ENCODE measurements at places on chromosomes 16 and 17.
A peak's percentile ranks its signal among the peaks of the same experiment; 100 is the strongest.

GRCh38 chr17:3485481-3486068, 9.8 kb downstream of the ASPA start:
- H3K4me1 ChIP-seq = no peaks in the 10 kb centered on the region
- H3K36me3 ChIP-seq = no peaks in the 10 kb centered on the region

DNA sequence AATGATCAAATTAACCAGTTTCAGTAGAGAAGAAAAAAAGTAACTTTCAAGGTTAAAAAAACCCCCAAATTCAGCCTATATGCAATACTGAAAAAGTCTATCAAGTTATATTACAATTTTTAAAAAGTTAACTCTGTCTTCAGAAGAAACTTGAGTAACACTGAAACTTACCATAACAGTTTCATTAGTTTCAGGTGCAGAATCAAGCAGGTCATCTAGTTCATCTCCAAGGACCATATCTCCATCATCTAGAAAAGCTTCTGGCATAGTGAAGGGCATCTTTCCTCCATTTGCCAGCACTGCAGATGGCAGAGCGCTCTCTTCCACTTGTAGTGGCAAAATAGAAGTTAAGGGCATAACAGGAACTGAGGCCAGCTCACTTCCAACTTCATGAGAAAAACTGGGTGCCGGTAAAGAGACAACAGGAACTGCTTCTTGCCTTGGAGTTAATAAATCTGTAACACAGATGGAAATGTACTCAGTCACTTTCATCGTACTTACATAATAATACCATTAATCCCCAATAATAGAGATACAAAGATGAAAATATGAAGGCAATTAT, 22.9 kb downstream of the ZC3H7A start:
- no peaks in the 10 kb centered on the region for H3K4me1 ChIP-seq
- no peaks in the 10 kb centered on the region for H3K27me3 ChIP-seq
- no peak overlapping the region for H3K4me3 ChIP-seq

- no peak for DNase-seq
- H3K4me1 ChIP-seq = peaks cover 3% of the 10 kb centered on the region
- no peak overlapping the region for H3K27ac ChIP-seq
- no peak overlapping the region for H3K4me3 ChIP-seq
- H3K36me3 ChIP-seq = no peaks in the 10 kb centered on the region
Observed at GRCh38 chr17:50850640-50851039, 15.3 kb downstream of the WFIKKN2 start.

GRCh38 chr16:72969146-72969545, 78.8 kb downstream of the ZFHX3 start:
- DNase-seq = no peak
- H3K4me1 ChIP-seq = peaks cover 13% of the 10 kb centered on the region
- H3K4me3 ChIP-seq = no peak overlapping the region
- H3K27me3 ChIP-seq = no peaks in the 10 kb centered on the region
- H3K27ac ChIP-seq = no peak overlapping the region
- no peaks in the 10 kb centered on the region for H3K36me3 ChIP-seq

DNA sequence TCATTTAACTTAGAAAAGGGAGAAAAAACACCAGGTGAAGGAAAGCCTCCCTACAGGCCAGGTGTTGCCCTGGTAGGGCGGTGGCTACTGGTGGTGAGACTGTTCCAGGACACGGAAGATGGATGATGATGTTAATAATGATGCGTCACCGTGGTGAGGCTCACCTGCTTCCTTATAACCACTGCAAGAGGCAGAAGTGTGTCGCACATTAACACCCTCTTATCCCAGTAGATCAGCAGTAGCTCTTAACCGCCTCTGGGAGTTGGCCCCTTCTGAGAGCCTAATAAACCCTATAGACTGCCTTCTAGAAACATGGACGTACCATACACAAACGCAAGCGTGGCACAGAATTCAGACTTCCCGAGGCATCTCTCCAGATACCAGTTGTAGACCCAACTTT, 7.8 kb downstream of the BFAR start:
- no peaks in the 10 kb centered on the region for H3K4me1 ChIP-seq
- peaks cover 28% of the 10 kb centered on the region for H3K36me3 ChIP-seq
- no peaks in the 10 kb centered on the region for H3K27me3 ChIP-seq
- no peak overlapping the region for H3K27ac ChIP-seq

- peak overlapping the region; percentile 93 for H3K4me3 ChIP-seq
- H3K36me3 ChIP-seq = no peaks in the 10 kb centered on the region
- peaks cover 11% of the 10 kb centered on the region for H3K4me1 ChIP-seq
- no peaks in the 10 kb centered on the region for H3K27me3 ChIP-seq
- no peak for DNase-seq
Observed at GRCh38 chr17:59331929-59332748, 684 bp downstream of the YPEL2 start.

- H3K27me3 ChIP-seq = no peaks in the 10 kb centered on the region
- no peak overlapping the region for H3K4me3 ChIP-seq
- H3K4me1 ChIP-seq = peaks cover 12% of the 10 kb centered on the region
- no peak overlapping the region for H3K27ac ChIP-seq
- no peaks in the 10 kb centered on the region for H3K36me3 ChIP-seq
Observed at GRCh38 chr17:63997341-63998048, 656 bp upstream of the PRR29 start.

- H3K27ac ChIP-seq = no peak overlapping the region
- peaks cover 3% of the 10 kb centered on the region for H3K4me1 ChIP-seq
- H3K4me3 ChIP-seq = no peak overlapping the region
Observed at GRCh38 chr17:79983456-79983855, 52.2 kb downstream of the TBC1D16 start.

- no peak overlapping the region for H3K27ac ChIP-seq
- H3K4me1 ChIP-seq = no peaks in the 10 kb centered on the region
- peaks cover 7% of the 10 kb centered on the region for H3K36me3 ChIP-seq
- H3K27me3 ChIP-seq = no peaks in the 10 kb centered on the region
Observed at GRCh38 chr16:27740496-27741201, 190.7 kb downstream of the KATNIP start.

DNA sequence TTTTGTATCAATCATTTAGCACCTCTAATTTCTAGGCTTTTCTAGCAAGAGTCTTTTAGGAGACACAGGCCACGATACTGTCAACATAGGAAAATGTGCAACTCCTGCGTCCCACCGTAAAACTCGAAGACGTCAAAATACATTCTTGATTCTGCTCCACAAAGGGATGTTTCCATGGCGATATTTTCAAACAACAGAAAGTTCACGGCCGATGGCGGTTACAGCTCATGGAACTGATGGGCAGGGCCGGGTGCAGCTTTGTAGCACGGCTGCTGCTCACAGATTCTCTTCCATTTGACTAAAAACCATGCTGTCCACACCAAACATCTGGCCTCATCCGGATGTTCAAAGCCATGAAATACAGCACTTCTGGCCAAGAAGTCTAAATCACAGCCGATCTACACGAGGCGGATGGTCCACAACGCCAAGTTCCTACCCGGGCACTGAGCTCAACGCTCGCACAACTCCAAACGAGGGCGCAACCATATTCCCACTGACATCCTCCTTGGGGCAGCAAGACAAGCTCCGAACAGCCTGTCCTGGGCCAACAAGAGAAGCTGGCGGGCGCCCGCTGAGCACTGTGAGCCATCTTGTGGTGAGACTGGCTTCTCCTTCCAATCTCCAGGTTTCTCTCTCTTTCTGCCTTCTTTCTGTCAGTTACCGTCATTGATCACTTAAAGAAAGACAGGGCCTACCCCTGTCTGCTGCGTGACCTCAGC, 79.8 kb downstream of the ZNF778 start:
- no peaks in the 10 kb centered on the region for H3K27me3 ChIP-seq
- H3K36me3 ChIP-seq = peaks cover 34% of the 10 kb centered on the region
- no peak overlapping the region for H3K4me3 ChIP-seq
- H3K27ac ChIP-seq = no peak overlapping the region

DNA sequence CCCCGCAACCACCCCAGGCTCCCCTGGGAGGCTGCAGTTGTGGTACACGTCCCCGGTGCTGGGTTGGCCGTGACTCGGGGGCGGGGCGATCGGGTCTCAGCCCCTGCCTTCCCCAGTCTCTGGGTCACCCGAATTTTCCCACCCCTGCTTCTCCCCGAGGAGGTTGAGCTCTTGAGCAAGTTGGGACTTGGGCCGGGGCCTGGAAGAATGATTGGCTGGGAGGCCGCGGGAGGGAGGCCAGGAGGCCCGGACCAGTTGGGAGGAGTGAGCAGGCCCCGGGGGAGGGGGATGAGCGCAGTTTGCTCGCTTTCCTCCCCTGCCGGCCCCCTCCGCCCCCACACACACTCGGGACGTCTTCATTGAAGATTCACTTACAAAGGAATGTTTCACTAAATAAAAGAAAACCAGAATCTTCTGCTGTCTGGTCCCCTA, 4.5 kb upstream of the HEXIM1 start:
- no peak for DNase-seq
- H3K4me3 ChIP-seq = peak overlapping the region; percentile 59
- H3K4me1 ChIP-seq = peaks cover 21% of the 10 kb centered on the region
- H3K36me3 ChIP-seq = no peaks in the 10 kb centered on the region
- H3K27me3 ChIP-seq = no peaks in the 10 kb centered on the region
- no peak overlapping the region for H3K27ac ChIP-seq

DNA sequence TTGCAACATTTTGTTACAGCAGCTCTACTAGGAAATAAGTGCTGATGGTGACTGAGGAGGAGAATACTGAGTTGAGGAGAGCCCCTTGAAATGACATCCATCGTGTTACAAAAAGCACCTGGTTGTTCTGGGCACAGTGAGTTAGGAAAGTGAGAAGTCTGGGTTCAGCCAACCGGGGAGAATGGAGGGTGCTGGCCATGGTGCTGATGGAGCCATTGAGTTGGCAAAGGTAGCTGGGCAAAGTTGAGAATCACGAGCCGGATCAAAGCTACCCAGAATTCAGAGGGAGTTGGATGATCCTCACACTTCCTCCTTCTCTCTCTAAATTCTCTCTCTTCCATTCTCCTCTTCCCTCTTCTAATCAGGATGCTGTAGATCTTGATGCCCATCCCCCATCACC, 35.0 kb upstream of the ASIC2 start:
- no peak overlapping the region for H3K4me3 ChIP-seq
- H3K4me1 ChIP-seq = no peaks in the 10 kb centered on the region
- no peak overlapping the region for H3K27ac ChIP-seq

DNA sequence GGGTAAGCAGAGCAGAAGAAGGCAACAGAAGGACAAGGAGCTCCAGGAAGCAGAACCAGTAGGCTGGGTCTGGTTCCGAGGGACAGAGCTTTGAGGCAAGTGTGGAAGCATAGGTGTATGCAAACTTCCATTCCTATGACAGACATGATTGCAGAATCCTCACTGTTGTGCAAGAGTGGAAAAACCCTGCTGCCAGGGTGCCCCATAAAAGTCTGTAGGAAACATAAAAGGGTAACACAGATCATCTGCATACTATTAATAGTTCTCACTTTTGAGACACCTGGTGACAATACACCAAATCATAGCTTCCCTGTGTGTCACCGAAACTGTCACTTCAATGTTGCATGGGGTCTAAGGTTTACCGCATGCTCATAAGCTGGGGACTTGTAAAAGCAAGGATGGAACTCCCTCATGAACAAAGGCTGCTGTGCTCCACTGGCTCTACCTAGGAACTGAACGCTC, 39.7 kb downstream of the ARHGAP17 start:
- no peaks in the 10 kb centered on the region for H3K27me3 ChIP-seq
- no peak overlapping the region for H3K4me3 ChIP-seq
- H3K27ac ChIP-seq = no peak overlapping the region
- H3K4me1 ChIP-seq = peaks cover 14% of the 10 kb centered on the region

- H3K27me3 ChIP-seq = no peaks in the 10 kb centered on the region
- peaks cover 4% of the 10 kb centered on the region for H3K36me3 ChIP-seq
- DNase-seq = peak; percentile 46
- peak overlapping the region; percentile 94 for H3K27ac ChIP-seq
- no peak overlapping the region for H3K4me3 ChIP-seq
Observed at GRCh38 chr17:17837380-17837821, 615 bp upstream of the SREBF1 start.

DNA sequence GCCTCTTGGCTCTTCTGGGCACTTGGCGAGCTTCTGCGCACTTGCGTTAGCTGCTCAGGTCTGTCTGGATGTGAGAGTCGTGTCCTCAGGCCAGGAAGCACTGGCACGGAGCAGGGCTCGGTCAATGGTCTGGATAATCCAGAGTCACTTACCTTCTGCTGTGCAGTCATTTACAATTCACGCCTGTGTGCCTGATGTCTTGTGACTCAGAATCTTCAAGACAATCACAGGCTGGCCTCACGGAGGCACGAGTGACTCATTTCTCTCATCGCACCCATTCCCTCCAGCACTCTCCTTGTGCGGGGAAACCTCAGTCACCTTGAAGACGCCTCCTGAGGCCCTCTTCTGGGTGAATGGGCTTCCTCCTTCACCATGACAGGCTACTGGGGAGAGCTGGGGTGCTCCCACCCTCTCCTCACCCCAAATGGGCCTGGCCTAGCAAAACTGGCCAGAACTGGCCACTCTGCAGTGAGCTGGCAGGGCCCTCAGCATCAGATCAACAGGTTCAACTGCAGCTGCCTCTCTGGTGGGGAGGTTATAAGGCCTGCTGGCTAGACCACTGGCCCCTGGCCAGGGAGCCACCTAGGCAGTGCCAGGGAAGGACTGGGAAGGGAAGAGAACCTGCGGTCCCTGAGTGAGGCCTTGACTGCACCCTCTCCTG, 1.9 kb upstream of the CAPN15 start:
- peaks cover 28% of the 10 kb centered on the region for H3K4me1 ChIP-seq
- peak overlapping the region; percentile 47 for H3K27ac ChIP-seq
- peaks cover 11% of the 10 kb centered on the region for H3K36me3 ChIP-seq

GRCh38 chr17:82301916-82302567, 15.4 kb downstream of the CD7 start:
- no peak overlapping the region for H3K4me3 ChIP-seq
- no peak for DNase-seq
- H3K27me3 ChIP-seq = no peaks in the 10 kb centered on the region
- H3K36me3 ChIP-seq = no peaks in the 10 kb centered on the region
- no peak overlapping the region for H3K27ac ChIP-seq
- peaks cover 2% of the 10 kb centered on the region for H3K4me1 ChIP-seq

DNA sequence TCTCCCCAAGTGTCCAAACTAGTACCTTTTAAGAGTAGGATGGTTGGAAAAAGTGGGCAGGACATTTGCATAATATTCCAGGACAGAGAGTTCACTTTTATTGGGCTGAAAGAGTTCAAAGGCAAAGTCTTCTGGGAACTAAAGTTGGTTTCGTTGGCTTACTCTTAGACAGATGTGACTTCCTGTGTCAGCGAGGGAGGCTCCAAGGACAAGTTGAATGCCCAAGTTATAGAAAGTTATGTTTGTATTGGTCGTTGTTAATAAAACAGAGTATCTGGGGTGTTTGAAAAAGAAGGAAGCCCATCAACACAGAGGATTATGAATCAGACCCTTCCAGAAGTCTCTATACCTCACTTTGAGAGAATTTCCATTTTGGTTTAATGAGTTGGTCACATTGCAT, 117.3 kb upstream of the TBX2 start:
- no peaks in the 10 kb centered on the region for H3K27me3 ChIP-seq
- H3K27ac ChIP-seq = no peak overlapping the region
- DNase-seq = no peak
- H3K36me3 ChIP-seq = no peaks in the 10 kb centered on the region

- peak overlapping the region; percentile 21 for H3K4me3 ChIP-seq
- H3K27ac ChIP-seq = no peak overlapping the region
- H3K27me3 ChIP-seq = peaks cover 95% of the 10 kb centered on the region
- peak; percentile 63 for DNase-seq
Observed at GRCh38 chr17:48625495-48626244, 488 bp downstream of the HOXB9 start.
